Body of pancreas (tissue), 4 donors: ENCODE measurements at places on chromosomes 3 and 15. TPM values are rescaled to one million over a fixed set of nuclear protein-coding genes. Genes with fewer than 3 reads are reported as not detected.

Gene GABRA5
- total RNA-seq, result 0.66 TPM

Gene CEMIP
- total RNA-seq, result not detected

Gene FSD2
- not detected for total RNA-seq

Gene CRTC3
- 13.0 TPM for total RNA-seq

Gene CPLX3
- not detected for total RNA-seq

Gene CHDH
- total RNA-seq, result 26.0 TPM

Gene IL16
- total RNA-seq, result 4.9 TPM

DNA sequence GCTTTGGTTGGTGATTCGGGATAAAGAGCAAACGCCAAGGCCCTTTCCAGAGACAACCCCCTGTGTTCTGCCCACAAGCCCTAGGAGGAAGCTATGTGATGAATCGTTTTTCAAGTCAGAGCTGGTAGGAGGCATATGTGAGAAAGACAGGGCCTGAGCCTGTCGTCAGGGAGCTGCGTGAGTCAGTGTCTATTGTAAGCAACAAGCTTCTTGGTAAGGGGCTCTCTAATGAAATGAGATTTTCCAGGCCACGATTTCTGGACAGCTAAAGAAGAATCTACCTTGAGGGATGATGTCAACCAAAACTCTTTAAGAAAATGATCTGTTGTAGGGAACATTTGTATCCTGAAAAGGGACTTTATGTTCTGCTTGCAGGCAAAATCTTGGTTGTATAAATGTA lies 318.9 kb upstream of the IL12A start:
- H3K27ac ChIP-seq, result no peak overlapping the region
- no peak for DNase-seq
- H3K4me1 ChIP-seq, result peaks cover 8% of the 10 kb centered on the region
- H3K4me3 ChIP-seq, result no peak overlapping the region
- H3K27me3 ChIP-seq, result no peaks in the 10 kb centered on the region

DNA sequence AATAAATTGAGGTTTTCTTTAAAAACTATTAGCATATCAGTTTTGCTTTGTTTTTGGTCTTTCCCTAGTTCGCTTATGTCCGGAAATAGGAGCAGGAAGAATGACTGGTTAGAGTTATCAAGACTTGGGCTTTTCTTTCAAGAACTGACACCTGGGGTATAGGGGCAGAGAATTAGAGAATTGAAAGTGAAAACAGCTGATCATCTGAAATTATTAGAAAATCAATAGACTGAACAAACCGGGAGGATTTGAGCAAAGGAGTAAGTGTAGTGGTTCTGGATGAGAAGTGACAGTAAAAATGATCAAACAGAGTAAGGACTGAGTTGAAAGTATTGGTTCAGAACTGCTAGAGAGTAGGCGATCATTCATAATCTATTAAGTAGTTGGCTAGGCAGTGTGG lies 6.0 kb downstream of the MINDY2 start:
- no peak for DNase-seq
- no peak overlapping the region for H3K4me3 ChIP-seq
- no peaks in the 10 kb centered on the region for H3K36me3 ChIP-seq
- no peak overlapping the region for H3K27ac ChIP-seq
- H3K27me3 ChIP-seq, result no peaks in the 10 kb centered on the region

DNA sequence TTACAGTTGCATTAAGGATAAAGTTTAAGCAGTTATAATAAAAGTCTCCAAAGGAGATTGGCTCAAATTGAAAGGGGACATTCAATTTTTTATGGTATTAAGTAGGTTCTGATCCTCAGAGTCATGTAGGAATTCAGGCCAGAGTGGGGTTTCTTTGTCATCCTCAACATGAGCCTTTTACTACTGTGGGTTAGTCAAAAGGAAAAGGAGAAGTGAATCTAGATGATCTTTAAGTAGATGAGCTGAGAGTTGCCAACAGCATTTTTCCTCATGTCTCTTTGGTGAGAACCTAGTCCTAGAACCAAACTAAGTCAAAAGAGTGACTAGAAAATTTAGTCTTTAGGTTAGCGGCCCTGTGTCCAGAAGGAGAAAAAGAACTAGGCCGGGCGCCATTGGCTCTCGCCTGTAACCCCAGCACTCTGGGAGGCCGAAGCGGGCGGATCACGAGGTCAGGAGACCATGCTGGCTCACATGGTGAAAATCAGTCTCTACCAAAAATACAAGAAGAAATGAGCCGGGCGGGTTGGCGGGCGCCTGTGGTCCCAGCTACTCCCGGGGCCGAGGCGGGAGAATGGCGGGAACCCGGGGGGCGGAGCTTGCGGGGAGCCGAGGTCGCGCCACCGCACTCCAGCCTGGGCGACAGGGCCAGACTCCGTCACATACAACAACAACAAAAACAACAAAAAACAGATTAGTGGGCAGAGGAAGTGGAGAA lies 4.2 kb upstream of the CHL1 start:
- peaks cover 13% of the 10 kb centered on the region for H3K4me1 ChIP-seq
- DNase-seq, result no peak
- peaks cover 14% of the 10 kb centered on the region for H3K27me3 ChIP-seq
- H3K27ac ChIP-seq, result no peak overlapping the region
- no peaks in the 10 kb centered on the region for H3K36me3 ChIP-seq

DNA sequence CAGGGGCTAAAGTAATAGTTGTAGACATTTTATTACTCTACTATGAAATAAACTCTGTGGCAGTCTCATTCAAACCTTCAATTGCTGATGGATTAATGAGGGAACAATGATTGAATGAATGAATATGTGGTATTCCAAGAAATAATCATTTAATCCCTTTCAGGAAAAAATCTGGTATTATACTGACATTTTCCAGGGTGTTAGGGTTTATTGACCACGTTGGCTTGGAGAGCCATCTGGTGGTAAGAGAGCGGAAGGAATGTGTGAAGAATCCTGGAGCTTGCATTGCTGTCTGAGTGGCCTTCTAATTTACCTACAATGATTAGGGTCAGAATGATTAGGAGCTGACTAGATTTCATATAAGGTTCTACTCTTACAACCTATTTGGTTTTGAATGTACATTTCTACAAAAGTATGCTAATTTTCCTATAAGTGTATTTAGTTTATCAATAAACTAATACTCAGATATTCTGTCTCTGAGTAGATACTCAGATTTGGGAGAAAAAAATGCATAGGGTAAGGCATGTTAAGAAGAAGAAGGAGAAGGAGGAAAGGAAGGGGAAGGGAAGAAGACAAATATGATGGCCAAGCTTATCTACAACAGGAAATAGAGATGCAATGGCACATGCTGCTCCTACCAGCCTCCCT lies 249.9 kb downstream of the ROBO1 start:
- no peak for DNase-seq
- H3K27me3 ChIP-seq, result no peaks in the 10 kb centered on the region
- H3K27ac ChIP-seq, result no peak overlapping the region
- no peaks in the 10 kb centered on the region for H3K4me1 ChIP-seq
- H3K4me3 ChIP-seq, result no peak overlapping the region

- H3K27me3 ChIP-seq, result no peaks in the 10 kb centered on the region
- H3K27ac ChIP-seq, result no peak overlapping the region
- no peaks in the 10 kb centered on the region for H3K4me1 ChIP-seq
- H3K4me3 ChIP-seq, result no peak overlapping the region
- no peak for DNase-seq
Measured at GRCh38 chr3:172030181-172030580, 9.2 kb upstream of the FNDC3B start.

- no peak for DNase-seq
- no peaks in the 10 kb centered on the region for H3K27me3 ChIP-seq
- H3K36me3 ChIP-seq, result no peaks in the 10 kb centered on the region
Measured at GRCh38 chr3:14991818-14992612, 44.6 kb downstream of the NR2C2 start.

GRCh38 chr3:148510561-148510960 lies 187.1 kb upstream of the AGTR1 start:
- no peak overlapping the region for H3K27ac ChIP-seq
- no peak for DNase-seq
- no peaks in the 10 kb centered on the region for H3K27me3 ChIP-seq
- no peak overlapping the region for H3K4me3 ChIP-seq
- H3K4me1 ChIP-seq, result no peaks in the 10 kb centered on the region

DNA sequence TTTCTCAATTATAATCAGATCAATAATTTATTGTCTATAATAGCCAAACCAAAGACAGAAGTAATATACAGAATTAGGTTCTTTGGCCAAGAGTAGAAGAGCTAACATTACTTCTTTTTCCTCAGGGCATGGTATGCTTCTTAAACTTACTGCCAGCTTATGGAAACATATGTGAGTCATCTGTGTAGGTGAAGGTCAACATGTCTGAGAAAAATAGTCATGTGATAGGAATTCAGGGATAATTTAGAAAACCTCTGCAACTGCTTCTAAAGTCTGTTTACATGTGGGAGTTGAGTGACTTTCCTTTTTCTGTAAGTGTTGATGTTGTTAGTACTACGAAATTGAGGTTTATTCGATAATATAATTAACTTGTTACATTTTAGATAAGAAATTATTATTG lies 19.2 kb upstream of the MAP6D1 start:
- H3K4me1 ChIP-seq, result peaks cover 5% of the 10 kb centered on the region
- no peak for DNase-seq
- H3K27ac ChIP-seq, result no peak overlapping the region
- peaks cover 22% of the 10 kb centered on the region for H3K36me3 ChIP-seq
- no peaks in the 10 kb centered on the region for H3K27me3 ChIP-seq
- no peak overlapping the region for H3K4me3 ChIP-seq

- H3K27ac ChIP-seq, result no peak overlapping the region
- H3K36me3 ChIP-seq, result no peaks in the 10 kb centered on the region
- no peaks in the 10 kb centered on the region for H3K27me3 ChIP-seq
- no peak for DNase-seq
- no peak overlapping the region for H3K4me3 ChIP-seq
Measured at GRCh38 chr3:160951642-160952487, 153.3 kb downstream of the B3GALNT1 start.

DNA sequence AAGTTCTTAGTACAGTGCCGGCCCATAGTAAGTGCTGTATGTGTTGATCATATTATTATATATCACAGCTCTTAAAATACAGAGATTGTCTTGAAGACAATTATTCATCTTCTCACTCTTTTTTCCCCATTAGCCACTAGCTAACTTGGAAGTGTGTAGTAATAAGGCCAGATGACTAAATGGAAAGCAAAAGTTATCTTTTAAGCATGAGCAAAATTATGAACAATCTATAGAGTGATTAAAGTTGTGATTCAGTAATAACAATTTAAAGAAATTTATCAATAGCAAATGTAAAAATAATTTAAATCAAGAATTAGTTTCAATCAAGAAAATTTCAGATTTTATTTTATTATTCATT lies 630.9 kb upstream of the TBL1XR1 start:
- DNase-seq, result no peak
- H3K36me3 ChIP-seq, result no peaks in the 10 kb centered on the region
- peaks cover 11% of the 10 kb centered on the region for H3K4me1 ChIP-seq
- H3K4me3 ChIP-seq, result no peak overlapping the region
- no peaks in the 10 kb centered on the region for H3K27me3 ChIP-seq
